Glomerular endothelial cell (primary cell): ENCODE measurements at places on chromosomes 11 and 22. TPM values are rescaled to one million over a fixed set of nuclear protein-coding genes. Genes with fewer than 3 reads are reported as not detected.

The PRRG4 gene
- 0.44 and 0.88 TPM in 2 replicates for total RNA-seq

The KIRREL3 gene
- 0.78 and 0.93 TPM in 2 replicates for total RNA-seq

The KCNK7 gene
- 0.58 TPM in 1 of 2 replicates, not detected in the other for total RNA-seq

The INSC gene
- 0.18 TPM in 1 of 2 replicates, not detected in the other for total RNA-seq

The FAM111B gene
- total RNA-seq: 2.2 and 5.6 TPM in 2 replicates

The PPP6R3 gene
- total RNA-seq: 80.6 and 86.6 TPM in 2 replicates

The CASTOR1 gene
- 13.4 and 18.2 TPM in 2 replicates for total RNA-seq

The VPREB3 gene
- not detected in 2 replicates for total RNA-seq

The DMC1 gene
- 1.3 TPM in 1 of 2 replicates, not detected in the other for total RNA-seq

The CXCR5 gene
- total RNA-seq: not detected in 2 replicates

The MYEOV gene
- total RNA-seq: 1.2 and 1.9 TPM in 2 replicates

The SLC25A45 gene
- total RNA-seq: 2.0 and 3.5 TPM in 2 replicates

The C11orf87 gene
- total RNA-seq: 0.12 TPM in 1 of 2 replicates, not detected in the other

The PANX3 gene
- not detected in 2 replicates for total RNA-seq

The OAF gene
- 52.4 and 85.4 TPM in 2 replicates for total RNA-seq

DNA sequence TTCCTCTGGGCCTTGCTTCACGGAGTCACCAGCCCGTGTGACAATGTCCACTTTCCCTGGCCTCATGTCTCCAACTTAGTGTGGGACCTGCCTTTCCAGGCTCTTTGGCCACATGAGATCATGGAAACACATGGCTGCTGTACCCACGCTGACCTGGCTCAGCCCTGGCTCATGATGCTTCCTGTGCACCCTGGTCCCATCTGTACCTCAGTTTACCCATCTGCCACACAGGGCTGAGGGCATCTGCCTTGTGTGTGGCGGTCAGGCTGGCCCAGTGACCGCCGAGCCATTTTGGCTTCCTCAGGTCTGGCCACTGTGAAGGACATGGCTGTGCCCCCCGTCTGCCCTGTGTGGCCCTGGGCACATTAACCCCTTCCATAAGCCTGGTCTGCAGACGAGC, 32.2 kb upstream of the CCDC188 start:
- DNase-seq: no peak

- DNase-seq: no peak
These were observed 129.4 kb downstream of the OSBP2 start for GRCh38 chr22:30824096-30824495.

DNA sequence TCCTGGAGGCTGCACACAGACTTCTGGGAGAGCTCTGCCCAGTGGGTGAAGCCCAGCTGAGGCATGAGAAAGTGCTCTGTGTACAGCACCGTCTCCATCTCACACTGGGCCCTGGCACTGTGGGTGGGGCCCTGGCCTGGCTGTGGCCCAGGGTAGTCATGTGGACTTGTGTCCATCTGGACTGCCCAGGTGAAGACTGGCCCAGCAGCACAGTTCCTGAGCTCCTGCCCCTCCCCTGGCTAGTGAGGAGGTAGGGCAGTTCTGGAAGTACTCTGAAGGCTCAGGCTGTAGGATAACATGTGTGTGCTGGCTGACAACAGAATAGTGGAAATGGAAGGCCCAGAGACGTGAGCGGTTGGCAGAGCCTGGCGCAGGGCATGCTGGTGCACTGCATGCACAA, 35.4 kb downstream of the RSPH14 start:
- DNase-seq: no peak

DNA sequence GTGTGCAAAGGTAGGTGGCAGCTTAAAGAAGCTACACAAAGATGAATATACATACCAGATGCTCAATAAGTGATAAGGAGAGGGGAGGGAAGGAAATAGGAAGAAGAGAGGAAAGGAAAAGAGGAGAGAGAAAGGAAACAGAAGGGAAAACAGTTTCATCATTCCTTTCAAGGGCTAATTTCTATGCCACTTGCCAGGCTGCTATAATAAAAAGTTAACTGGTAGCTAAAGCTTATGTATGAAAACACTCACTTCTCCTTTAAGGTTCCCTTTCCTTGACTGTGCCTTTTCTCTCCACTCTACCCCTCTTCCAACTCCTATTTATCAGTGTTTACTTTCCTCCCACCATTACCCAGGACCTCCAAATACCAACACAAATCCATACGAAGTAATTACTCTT, 347.9 kb downstream of the DLG2 start:
- no peak for DNase-seq

GRCh38 chr11:11036848-11037732, 179.2 kb upstream of the ZBED5 start:
- DNase-seq: no peak

DNA sequence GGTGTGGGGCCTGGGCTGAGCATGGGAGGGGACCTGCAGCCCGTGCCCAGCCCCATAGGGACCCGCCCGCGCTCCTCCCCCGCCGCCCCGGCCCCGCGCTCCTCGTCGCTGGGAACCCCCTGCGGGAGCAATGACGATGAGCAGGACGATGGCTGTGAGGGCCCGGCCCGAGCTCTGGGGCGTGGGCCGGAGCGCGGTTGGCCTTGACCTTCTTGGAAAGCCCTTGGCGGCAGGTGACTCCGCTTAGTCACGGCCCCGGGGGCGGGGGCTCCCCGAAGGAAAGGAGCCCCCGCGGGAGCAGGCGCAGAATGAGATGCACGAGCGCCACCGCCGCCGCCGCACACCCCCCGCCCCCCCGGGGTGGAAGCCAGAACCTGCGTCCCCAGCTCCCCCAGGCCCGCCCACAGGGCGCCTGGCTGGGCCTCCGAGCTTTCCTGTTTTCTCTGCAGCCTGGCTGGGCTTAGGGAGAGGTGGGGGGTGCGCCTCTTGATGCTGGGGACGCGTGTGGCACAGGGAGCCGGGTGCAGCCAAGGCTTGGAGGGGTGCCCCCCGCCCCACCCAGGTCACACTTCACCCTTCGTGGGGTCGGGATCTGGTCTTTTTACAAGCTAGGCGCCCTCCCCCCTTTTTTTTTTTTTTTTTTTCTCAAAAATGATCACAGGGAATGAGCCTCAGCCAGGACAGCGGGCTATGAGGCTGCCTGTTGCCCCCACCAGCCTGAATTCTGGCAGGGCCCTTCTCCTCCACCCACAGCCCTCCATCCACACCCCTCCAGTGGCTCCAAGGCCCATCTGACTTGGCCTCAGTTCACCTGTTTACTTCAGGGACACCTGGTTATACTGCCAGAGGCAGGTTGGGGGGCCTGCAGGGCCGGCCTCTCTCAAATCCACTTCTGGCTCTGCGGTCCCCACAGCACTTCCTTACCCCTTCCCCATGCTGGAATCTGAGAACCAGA, 17.9 kb downstream of the CRELD2 start:
- no peak for DNase-seq

- no peak for DNase-seq
These were observed 78.3 kb downstream of the MICAL3 start for GRCh38 chr22:17945888-17946648.

- DNase-seq: no peak
These were observed 20.9 kb upstream of the CTR9 start for GRCh38 chr11:10730151-10730550.

GRCh38 chr11:124518989-124519451, 24.4 kb downstream of the OR8B12 start:
- no peak for DNase-seq

DNA sequence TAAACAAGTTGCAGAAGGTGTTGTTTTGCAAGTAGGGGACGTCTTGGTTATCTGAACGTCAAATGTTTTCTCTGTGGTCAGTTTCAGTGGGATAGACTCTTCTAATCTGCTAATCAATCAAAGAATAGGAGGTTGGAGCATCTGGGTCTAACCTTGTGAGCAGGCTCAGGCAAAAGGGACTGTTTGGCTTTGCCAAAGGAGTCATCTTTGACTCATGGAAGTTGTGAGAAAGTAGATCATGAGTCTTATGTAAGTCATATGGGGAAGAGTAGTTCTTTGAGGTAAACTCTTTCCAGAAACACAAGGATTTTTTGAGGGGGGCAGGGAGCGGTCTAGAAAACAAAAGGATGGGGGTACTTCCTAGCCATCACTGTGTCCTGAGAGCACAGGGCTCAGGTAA, 27.1 kb upstream of the TOP3B start:
- no peak for DNase-seq

- no peak for DNase-seq
These were observed 18.6 kb upstream of the APLNR start for GRCh38 chr11:57255618-57256017.

DNA sequence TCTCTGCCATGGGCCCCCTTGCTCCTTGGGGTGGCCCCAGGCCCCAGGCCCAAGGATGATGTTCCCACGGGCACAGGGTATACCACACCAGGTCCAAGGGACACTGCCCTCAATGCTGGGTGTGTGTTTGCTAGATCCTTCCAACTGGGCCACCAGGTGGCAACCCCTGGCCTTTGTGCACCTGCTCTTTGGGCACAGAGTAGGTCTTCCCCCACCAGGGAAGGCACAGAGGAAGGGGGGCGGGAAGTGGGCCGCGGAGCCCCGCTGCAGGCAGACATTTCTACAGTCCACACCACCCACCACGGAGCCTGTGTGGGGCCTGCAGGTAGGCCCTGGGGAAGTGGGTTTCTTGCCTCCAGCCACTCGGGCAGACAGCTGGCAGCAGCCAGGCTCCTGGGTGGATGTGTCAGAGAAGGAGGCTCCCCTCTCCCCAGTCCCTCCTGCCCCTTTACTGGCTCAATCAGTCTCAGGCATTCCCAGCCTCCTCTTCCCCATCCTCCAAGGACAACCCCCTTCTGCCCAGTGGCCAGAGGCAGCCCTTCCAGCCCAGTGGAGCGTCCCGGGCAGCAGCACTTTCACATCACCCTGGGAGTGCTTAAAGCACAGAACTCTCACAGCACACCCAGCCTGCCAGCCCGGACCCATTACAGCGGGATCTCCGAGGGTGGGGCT, 21.6 kb downstream of the MAFF start:
- no peak for DNase-seq

- DNase-seq: no peak
These were observed 17.4 kb downstream of the NPTXR start for GRCh38 chr22:38826386-38826785.

DNA sequence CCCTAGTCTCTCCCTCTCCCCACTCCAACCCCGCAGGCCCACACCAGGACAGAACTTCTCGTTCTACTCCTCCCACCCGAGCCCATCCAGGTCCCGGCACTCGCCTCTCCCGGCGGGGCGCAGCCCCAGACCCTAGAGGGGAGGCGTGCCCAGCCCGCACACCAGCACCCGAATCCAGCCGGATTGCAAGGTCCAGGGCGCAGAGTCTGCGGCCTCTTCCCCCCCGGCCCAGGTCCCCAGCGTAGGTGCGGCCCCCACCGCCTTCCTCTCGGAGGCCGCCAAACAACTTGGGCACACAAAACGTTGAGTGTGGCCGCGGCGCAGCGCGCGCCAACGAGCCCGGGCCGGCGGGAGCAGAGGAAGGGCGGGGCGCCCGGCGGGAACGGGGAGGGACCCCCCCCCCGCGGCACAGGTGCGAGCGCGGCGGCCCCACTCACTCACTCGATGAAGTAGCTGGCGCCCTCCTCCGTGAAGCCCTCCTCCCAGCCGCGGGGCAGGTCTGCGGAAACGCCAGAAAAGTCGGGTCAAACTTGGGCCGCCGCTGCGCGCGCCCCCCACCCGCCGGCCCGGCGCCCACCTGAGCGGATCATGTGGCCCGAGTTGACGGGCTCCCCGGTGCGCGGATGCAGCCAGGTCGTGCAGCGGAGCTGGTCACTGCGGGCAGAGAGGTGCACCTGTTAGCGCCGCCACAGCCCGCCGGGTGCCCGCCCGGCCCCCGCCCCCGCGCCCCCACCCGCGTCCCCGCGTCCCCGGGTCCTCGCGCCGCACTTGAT, 480 bp downstream of the PLEKHA7 start:
- no peak for DNase-seq

DNA sequence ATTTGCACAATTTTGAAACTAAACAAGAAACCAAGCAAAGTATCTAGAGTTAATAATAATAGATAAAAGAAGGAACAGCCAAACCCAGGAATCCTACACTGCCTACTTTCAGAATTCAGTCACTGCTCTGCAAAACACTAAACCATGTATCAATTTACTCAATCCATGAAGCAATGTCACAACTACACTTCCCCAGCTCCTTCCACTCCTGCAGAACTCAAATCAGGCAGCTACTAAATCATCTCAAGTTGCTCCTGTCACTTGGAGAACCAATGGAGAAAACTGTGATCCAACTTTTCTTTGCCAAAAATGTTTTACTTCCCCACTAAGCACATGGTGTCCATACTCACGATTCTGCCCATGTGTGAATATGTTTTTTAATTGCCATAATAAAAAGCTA, 24.9 kb upstream of the C11orf58 start:
- DNase-seq: no peak

DNA sequence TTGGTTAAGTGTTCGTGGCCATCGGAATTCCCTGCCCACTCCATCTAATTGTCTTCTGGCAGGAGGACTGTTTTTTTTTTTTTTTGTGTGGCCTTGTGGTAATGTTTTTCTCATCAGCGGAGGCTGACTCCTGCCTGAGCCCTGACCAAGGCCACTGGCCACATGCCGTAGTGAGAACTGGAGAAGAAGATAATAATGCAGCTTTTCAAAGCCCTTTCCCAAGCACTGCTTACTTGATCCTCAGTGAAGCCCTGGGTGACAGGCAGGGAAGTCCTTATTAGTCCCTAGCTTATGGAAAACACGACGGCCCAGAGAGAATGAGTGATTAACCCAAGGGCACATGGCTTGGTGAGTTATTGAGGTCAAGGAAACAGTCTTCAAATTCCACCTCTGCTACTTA, 71.2 kb downstream of the ADM start:
- DNase-seq: no peak

DNA sequence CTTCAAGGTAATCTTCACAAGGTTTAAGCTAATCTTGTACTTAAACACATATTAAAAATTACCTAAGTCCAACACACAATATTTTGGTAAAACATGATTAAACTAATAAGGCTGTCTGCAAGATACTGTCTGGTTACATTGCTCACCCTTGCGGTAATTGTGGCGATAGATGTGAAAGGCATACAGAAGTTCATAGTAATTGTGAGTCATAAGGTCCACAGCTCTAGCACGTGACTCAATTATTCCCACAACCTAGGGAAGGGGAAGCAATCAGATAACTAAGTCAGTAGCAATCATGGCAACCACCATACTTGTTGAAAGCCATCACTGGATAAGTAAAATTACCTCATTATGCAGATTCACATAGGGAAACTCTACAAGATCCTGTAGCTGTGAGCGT, 30.5 kb upstream of the FNBP4 start:
- DNase-seq: peak; percentile 12

GRCh38 chr11:35629914-35630313, 11.7 kb downstream of the FJX1 start:
- peak; percentile 97 for DNase-seq

- DNase-seq: no peak
These were observed 123.9 kb downstream of the ST3GAL4 start for GRCh38 chr11:126479178-126479930.

DNA sequence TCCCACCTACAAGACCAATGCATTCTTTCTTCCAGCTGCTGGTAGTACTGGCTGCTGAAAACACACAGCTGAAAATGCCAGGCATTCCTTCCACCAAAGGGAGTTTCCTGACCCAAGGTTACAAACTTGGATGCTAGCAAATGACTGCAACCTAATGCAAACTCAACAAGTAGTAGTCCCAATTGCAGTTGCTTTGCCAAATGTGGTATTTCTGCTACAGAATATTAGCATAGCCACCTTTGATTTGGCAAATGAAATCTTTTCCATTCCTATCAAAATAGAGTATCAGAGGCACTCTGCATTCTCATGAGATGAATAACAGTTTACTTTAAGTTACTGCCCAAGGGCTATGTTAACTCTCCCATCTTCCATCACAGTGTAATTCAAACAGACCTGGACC, 172.0 kb upstream of the ARHGAP42 start:
- no peak for DNase-seq
